Activated naive CD4-positive, alpha-beta T cell treated with anti-CD3 and anti-CD28 coated beads for 36 hours (primary cell): ENCODE measurements at places on chromosomes 2 and 18. TPM values are rescaled to one million over a fixed set of nuclear protein-coding genes. Genes with fewer than 3 reads are reported as not detected.

DNA sequence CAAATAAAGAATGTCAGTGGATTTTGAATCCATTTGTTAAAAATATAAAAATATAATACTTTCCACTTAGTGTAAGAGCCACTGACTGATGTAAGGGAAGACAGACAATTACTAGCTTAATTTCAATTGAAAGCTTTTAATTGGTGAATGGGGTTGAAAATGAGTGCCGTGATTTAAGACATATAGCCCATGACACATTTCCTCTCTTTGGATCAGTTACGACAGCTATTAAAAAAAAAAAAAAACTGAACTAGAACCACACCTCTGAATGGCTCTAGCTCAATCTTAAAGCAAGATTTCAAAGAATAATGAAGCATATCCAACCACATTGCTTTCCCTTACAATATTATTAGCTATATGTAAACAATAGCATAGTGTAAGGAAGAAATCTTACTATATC, 44.0 kb downstream of the CIB4 start:
- no peak overlapping the region for H3K27ac ChIP-seq
- no peaks in the 10 kb centered on the region for H3K36me3 ChIP-seq
- DNase-seq, result no peak
- no peak overlapping the region for H3K4me3 ChIP-seq
- peaks cover 25% of the 10 kb centered on the region for H3K27me3 ChIP-seq

DNA sequence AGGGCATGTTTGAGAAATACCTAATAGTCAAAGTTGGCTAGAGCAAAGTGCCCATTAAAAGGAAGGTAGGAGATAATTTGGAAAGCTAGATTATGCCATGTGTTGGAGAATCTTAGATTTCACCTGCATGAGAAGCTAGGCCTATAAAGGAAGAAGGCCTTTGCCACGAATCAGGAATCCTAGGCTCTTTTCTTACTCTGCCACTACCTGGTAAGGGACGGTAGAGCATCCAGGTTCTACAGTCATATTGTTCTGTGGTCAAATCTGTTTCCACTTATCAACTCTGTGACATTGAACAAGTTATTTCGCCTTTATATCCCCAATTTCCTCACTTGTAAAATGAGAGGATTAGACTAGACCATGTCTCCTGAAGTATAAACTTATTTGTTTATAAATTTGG, 3.6 kb upstream of the KCNJ3 start:
- peaks cover 36% of the 10 kb centered on the region for H3K27me3 ChIP-seq
- peaks cover 1% of the 10 kb centered on the region for H3K4me1 ChIP-seq
- H3K36me3 ChIP-seq, result no peaks in the 10 kb centered on the region
- DNase-seq, result no peak
- no peak overlapping the region for H3K27ac ChIP-seq

DNA sequence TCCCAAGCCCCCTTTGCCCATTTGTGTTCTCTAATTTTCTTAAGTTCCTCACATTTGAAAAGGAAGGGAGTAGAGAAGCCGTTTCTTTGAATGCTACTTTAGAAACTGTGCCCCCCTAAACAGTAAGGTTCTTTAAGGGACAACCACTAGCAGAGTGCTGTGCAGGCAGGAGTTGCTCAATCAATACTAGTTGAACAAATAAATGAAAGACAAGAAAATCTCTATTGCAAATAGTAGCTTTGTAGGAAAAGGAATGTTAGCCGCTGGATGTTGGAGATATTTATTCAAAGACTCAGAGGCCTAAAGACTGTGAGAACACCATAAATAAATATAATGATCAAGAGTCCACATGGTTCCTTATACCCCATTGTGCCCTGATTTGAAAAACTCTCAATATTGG, 119.8 kb upstream of the SMAD7 start:
- H3K4me1 ChIP-seq, result peaks cover 2% of the 10 kb centered on the region
- H3K27me3 ChIP-seq, result no peaks in the 10 kb centered on the region
- DNase-seq, result no peak
- no peak overlapping the region for H3K27ac ChIP-seq
- no peak overlapping the region for H3K4me3 ChIP-seq

Gene PLEKHB2
- 43.4 TPM for total RNA-seq

DNA sequence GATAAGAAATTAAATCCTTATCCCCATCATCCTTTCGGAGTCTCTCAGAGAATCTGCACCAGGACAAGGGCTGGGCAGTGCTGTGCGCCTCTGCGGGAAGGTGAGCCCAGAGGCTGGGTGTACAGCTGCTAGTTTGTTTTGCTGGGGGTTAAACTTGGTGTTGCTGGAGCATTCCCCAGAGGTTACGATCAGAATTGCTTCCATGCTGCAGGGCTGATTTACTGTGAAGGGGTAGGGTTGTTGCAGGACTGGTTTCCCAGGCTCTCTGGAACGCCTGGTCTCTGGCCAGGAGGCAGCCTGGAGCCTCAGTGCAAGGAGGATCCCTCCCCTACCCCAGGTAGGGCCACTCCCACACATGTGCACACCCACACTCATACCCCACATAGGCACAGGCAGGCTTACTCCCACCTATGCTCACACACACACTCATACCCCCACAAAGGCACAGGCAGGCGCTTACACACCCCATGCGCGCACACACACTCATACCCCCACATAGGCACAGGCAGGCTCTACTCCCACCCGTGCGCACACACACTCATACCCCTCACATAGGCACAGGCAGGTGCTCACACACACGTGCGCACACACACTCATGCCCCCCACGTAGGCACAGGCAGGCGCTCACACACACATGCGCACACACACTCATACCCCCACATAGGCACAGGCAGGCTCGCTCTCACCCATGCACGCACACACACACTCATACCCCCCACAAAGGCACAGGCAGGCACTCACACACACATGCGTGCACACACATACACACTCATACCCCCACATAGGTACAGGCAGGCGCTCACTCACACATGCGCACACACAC, 11.3 kb downstream of the CNNM4 start:
- H3K4me3 ChIP-seq, result no peak overlapping the region
- peaks cover 21% of the 10 kb centered on the region for H3K4me1 ChIP-seq
- no peak for DNase-seq
- no peak overlapping the region for H3K27ac ChIP-seq

- no peak for DNase-seq
- H3K27ac ChIP-seq, result peak overlapping the region; percentile 59
Measured at GRCh38 chr2:10678225-10678624, 11.6 kb downstream of the NOL10 start.

Gene TMEM37
- not detected for total RNA-seq

DNA sequence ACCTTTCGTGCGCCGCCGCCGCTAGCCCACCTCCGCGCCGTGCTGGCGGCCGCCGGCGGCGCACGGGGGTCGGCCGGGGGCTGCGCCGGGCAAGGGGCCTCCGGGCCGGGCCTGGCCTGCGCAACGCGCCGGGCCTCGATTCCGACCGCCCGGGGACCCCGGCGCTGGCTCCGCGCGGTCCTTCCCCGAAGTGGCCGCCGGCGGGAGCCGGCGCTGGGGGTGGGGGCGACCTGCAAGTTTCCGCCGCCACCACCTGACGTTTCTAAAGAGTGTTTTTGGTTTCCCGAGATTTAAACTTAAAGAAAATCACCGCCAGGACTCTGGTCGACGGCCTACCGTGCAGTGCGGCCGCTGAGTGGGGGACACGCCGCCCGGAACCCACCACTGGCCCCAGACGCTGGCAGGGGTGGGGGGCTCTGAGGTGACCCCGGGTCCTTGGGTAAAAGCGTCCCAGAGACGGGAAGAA, 3.8 kb upstream of the GATA6 start:
- H3K27ac ChIP-seq, result no peak overlapping the region
- H3K4me3 ChIP-seq, result no peak overlapping the region
- peaks cover 19% of the 10 kb centered on the region for H3K4me1 ChIP-seq
- peaks cover 71% of the 10 kb centered on the region for H3K27me3 ChIP-seq
- no peaks in the 10 kb centered on the region for H3K36me3 ChIP-seq

Gene FAM117B
- total RNA-seq, result 12.3 TPM

- H3K36me3 ChIP-seq, result no peaks in the 10 kb centered on the region
- no peak for DNase-seq
- H3K4me3 ChIP-seq, result no peak overlapping the region
- peaks cover 29% of the 10 kb centered on the region for H3K27me3 ChIP-seq
- no peaks in the 10 kb centered on the region for H3K4me1 ChIP-seq
Measured at GRCh38 chr2:157231476-157231875, 26.0 kb upstream of the GALNT5 start.

- no peak for DNase-seq
- no peak overlapping the region for H3K27ac ChIP-seq
- H3K36me3 ChIP-seq, result no peaks in the 10 kb centered on the region
- H3K4me3 ChIP-seq, result no peak overlapping the region
- H3K4me1 ChIP-seq, result no peaks in the 10 kb centered on the region
Measured at GRCh38 chr2:223104336-223105132, 52.5 kb downstream of the KCNE4 start.

DNA sequence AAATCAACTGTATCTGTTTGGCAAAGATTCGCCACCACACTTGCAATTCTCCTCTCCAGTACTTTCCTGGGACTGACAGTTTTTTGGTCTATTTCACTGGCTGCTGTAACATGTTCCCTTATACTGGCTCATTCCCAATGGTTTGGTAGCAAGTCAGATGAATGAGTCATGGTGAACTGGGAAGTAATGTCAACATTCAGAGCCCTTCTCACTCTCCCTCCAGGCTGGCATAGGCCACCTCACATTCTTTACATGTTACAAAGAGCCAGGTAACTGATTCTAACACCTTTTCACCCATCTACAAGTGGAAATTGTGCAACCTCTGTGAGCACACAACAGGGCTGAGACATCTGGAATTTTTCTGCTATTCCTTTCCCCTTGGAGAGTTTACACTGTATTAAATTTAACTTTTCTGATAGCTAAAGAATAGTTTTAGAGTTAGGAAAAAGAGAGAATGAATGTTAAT, 111.3 kb upstream of the TLK1 start:
- H3K4me1 ChIP-seq, result no peaks in the 10 kb centered on the region
- no peak for DNase-seq
- no peak overlapping the region for H3K4me3 ChIP-seq
- no peaks in the 10 kb centered on the region for H3K36me3 ChIP-seq

Gene EFHD1
- total RNA-seq, result 1.3 TPM

DNA sequence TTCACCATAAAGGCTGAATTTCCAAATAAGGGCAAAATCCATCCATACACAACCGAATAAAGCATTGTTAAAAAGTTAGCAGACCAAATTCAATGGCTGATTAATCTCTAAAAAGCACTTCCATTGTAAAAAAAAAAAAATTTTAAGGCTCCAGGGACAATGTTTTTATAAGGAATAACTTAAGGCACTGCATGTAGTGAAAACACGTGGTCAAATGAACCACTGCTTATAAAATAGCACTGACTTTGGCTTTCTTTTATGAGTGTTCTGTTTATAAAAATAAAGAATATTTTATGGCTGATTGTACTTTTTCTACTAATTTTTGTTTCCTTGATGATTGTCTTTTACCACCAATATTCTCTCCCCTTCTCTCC, 409.3 kb upstream of the KCNH7 start:
- no peak for DNase-seq
- no peak overlapping the region for H3K27ac ChIP-seq
- no peak overlapping the region for H3K4me3 ChIP-seq
- no peaks in the 10 kb centered on the region for H3K4me1 ChIP-seq
